Activated CD4-positive, alpha-beta memory T cell treated with anti-CD3 and anti-CD28 coated beads, Interleukin-2, amount 10 ng/mL, durations not matched to agents 7 days and 5 days (primary cell): ENCODE measurements at places on chromosomes 1 and 21.
A peak's percentile ranks its signal among the peaks of the same experiment; 100 is the strongest.

DNA sequence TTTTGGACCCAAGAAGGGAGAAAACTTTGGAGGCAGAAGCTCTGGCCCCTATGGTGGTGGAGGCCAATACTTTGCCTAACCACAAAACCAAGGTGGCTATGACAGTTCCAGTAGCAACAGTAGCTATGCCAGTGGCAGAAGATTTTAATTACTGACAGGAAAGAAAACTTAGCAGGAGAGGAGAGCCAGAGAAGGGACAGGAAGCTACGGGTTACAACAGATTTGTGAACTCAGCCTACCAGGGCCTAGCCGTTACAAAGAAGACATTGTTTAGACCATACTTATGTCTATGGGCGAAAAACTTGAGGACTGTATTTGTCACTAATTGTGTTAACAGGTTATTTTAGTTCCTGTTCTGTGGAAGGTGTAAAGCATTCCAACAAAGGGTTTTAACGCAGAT, 10.4 kb upstream of the ACOT11 start:
- no peak overlapping the region for H3K27ac ChIP-seq
- H3K27me3 ChIP-seq, result peaks cover 25% of the 10 kb centered on the region
- H3K36me3 ChIP-seq, result no peaks in the 10 kb centered on the region
- no peak overlapping the region for H3K4me3 ChIP-seq
- DNase-seq, result no peak

DNA sequence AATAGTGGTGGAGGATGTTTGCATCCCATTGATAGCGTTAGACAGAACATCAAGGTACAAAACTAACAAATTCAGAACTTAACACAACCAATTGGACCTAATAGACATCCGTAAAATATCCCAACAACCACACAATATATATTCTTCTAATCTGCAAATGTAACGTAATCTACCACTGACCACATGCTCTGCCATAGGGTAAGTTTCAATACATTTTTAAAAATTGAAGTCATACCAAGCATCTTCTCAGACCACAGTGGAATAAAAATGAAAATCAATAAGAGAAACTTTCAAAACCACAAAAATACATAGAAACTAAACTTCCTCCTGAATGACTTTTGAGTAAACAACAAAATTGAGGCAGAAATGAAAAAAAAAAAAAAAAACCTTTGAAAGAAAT, 1087.5 kb downstream of the KCNT2 start:
- H3K4me3 ChIP-seq, result no peak overlapping the region
- no peaks in the 10 kb centered on the region for H3K27me3 ChIP-seq

- H3K4me3 ChIP-seq, result no peak overlapping the region
- H3K27me3 ChIP-seq, result peaks cover 2% of the 10 kb centered on the region
- no peak overlapping the region for H3K27ac ChIP-seq
- DNase-seq, result no peak
Observed at GRCh38 chr1:91582431-91582921, 81.8 kb downstream of the CDC7 start.

DNA sequence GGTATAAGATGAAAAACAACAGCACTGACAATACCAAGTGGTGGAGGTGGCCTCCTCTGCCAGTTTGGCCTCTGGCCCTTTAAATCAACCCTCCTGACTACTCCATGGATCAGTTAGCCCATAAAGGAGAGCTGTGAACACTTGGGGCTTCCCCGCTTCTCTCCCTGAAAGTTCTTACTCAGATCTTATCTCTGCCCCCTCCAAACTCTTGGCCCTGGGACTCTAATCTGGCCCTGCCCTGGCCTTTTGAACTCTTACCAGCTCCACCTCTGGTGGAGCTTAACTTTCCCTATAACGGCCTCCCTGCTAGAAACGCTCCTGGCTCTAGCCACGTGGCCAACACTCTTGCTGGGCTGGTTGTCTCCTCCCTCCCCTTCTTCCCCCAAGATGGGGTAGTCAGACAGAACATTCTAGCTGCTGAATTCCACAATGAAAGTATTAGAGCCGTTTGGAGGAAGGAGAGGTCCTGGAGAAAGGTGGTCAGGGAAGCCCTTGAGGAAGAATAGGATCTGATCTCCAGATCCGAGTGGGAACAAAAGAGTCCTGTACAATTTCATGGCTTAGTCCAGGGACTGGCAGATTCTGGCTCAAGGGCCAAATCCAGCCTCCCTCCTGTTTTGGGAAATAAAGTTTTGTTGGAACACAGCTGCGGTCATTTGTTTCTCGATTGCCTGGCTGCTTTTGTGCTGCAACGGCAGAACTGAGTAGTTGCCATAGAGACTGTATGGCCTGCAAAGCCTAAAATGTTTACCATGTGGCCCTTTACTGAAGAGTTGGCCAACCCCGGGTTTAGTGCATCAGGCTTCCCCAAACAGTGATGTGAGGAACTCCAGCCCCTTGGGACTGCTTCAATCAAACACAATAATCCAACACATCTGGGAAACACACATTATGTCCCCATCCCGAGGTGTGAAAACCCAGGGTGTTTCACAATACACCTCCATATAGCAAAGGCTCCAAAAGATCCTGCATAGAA, 9.5 kb upstream of the PIGR start:
- peaks cover 15% of the 10 kb centered on the region for H3K4me1 ChIP-seq
- no peaks in the 10 kb centered on the region for H3K27me3 ChIP-seq
- no peak for DNase-seq
- no peak overlapping the region for H3K4me3 ChIP-seq

DNA sequence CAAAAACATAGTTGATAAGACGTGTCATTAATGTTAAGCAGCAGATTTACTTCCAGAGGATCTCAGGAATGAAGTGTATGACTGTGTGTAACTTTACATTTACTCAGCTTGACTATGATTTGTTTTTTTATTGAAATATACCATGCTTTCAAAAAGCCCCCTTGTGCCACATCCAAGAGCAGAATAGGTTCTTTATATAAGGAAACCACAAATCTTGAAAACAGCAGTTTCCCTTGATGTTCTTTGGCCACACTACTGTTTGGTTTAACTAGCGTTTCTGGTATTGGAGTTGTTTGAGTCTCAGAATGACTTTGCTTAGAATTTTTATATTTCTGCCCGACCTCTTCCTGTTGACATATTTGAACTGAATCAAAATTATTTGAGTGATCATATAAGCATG, 25.0 kb downstream of the LRRC8C start:
- H3K4me1 ChIP-seq, result peaks cover 88% of the 10 kb centered on the region
- H3K4me3 ChIP-seq, result peak overlapping the region; percentile 15
- peaks cover 55% of the 10 kb centered on the region for H3K36me3 ChIP-seq
- H3K27me3 ChIP-seq, result no peaks in the 10 kb centered on the region

DNA sequence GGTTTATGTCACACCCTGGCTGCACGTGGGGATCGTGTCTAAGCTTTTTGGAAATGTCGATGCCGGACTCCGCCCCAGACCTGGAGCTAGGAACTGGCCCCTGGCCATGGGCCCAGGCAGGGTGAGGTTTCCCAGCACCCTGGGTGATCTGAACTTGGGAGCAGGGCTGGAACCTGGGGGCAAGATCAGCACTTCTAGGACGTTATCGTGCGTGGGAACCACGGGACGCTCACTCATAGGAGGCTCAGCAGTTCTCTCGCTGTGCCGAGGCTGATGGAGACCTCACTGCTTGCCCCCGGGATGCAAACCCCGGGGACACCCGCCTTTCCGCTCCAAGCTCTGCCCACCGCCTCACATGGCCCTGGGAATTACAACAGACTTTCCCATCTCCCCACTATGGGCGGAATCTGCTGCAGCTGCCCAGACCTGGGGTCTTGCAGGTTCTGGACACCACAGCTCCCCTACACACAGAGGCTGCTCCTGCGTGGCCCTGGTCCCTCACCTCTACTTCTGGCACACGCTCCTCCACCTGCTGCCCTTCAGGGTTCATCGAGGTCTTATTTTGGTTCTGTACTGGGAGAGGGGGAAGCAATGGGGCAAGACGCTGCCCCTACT, 35.9 kb downstream of the COL18A1 start:
- peaks cover 12% of the 10 kb centered on the region for H3K27me3 ChIP-seq
- H3K36me3 ChIP-seq, result no peaks in the 10 kb centered on the region

DNA sequence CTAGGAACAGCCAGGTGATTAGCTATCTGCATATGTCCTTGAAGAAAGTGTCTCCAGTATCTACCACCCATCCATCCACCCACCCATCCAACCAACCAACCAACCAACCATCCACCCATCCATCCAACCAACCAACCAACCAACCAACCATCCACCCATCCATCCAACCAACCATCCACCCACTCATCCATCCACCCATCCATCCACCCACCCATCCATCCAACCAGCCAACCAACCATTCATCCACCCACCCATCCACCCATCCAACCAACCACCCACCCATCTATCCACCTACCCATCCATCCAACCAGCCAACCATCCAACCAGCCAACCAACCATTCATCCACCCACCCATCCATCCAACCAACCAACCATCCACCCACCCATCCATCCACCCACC, 12.1 kb downstream of the C21orf58 start:
- no peaks in the 10 kb centered on the region for H3K27me3 ChIP-seq
- H3K27ac ChIP-seq, result no peak overlapping the region
- H3K4me1 ChIP-seq, result peaks cover 5% of the 10 kb centered on the region
- H3K36me3 ChIP-seq, result peaks cover 42% of the 10 kb centered on the region

DNA sequence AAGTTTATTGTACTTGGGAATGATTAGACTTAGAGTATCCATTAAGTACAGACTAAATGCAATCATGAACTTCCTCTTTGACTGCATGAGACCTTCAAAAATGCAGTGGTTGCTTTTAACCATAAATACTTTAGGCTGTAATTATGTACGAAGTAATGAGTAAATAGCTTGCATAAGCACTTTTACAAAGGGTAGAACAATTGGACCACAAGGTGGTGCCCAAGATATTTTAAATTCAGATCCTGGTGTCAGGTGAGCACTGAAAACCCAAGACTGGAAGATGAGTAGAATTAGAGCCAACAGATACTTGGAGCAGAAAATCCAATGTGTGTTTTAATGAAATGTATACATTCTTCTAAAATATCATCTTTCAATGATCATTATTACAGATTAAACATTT, 43.4 kb upstream of the RHOU start:
- no peaks in the 10 kb centered on the region for H3K36me3 ChIP-seq
- H3K4me1 ChIP-seq, result peaks cover 10% of the 10 kb centered on the region
- H3K27me3 ChIP-seq, result peaks cover 28% of the 10 kb centered on the region
- H3K27ac ChIP-seq, result no peak overlapping the region
- H3K4me3 ChIP-seq, result no peak overlapping the region
- no peak for DNase-seq

DNA sequence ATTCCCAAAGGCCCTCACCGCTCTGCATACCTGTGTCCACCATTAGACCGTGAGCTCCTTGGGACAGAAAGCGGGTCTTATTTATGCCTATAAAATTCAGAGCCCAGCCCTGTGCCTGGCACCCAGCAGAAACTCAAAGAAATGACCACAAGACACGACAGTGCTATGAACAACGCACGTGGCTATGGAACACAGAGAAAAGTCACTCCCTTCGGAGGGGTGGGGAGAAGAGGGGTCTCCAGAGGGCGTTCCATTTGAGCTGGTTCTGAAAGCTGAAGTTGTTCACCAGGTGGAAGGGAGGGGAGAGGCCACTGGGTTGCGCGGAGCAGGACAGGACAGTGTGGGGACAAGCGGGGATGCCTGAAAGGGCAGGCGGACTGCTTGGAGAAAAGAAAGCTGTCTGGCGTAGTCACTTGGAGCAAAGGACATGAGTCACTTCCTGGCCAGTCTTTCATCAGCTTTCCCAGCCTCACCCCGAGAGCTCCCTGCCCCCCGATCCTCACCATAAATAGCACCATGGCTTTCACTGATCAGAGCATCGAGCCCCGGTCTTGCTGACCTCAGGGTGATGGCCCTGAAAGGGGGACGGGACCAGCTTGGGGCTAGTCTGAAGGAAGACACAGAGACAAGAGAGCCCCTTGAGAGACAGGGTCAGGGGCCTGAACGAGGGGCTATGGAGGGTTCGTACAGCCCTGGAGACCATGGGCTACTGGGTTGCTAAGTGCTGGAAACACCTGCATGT, 28.5 kb downstream of the ECE1 start:
- no peaks in the 10 kb centered on the region for H3K27me3 ChIP-seq
- H3K4me1 ChIP-seq, result peaks cover 64% of the 10 kb centered on the region
- H3K27ac ChIP-seq, result peak overlapping the region; percentile 78
- H3K4me3 ChIP-seq, result no peak overlapping the region

DNA sequence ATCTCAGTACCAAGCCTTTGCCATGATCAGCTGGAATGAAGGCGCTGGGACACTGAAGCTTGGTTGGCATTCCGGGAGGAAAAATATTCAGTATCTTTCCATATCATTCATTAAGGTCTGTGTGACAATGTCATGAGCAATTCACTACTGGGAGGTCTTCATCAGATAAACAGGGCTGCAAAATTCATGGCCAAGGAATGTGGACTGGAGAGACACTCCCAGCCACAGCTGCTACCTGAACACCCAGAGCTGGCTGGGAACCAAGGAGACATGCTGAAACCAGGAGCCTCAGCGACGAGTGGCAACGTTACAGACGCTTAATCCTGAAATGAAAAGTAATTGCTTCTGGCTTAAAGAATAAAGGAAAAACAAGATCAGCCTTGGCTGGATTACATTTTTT, 30.6 kb upstream of the DDAH1 start:
- H3K27ac ChIP-seq, result no peak overlapping the region
- DNase-seq, result no peak
- no peaks in the 10 kb centered on the region for H3K27me3 ChIP-seq
- no peaks in the 10 kb centered on the region for H3K4me1 ChIP-seq
- H3K36me3 ChIP-seq, result no peaks in the 10 kb centered on the region

- H3K27me3 ChIP-seq, result peaks cover 7% of the 10 kb centered on the region
- no peak overlapping the region for H3K27ac ChIP-seq
- no peak for DNase-seq
- H3K4me1 ChIP-seq, result no peaks in the 10 kb centered on the region
- H3K4me3 ChIP-seq, result no peak overlapping the region
Observed at GRCh38 chr1:204033306-204033705, 39.6 kb upstream of the SOX13 start.

- no peaks in the 10 kb centered on the region for H3K4me1 ChIP-seq
- no peak overlapping the region for H3K27ac ChIP-seq
- DNase-seq, result no peak
- no peaks in the 10 kb centered on the region for H3K36me3 ChIP-seq
- H3K4me3 ChIP-seq, result no peak overlapping the region
Observed at GRCh38 chr1:5432436-5432835, 559.8 kb downstream of the NPHP4 start.

DNA sequence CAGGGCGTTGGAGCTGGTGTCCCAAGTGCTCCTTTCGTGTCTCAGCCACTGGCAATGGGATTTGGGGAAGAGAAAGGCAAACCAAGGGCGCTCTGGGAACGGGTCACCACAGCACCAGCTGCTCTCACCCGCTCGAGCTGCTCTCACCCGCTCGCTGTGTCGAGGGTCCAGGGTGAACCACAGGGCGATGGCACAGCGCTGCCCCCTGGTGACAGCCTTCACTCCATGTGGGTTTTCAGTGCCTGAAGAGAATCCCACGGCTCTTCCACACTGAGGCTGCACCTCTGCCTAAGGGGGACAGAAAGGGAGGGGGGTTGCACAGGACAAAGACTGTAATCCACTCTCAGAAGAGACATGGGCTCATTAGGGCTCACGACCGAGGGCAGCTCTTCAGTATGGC, 7.1 kb upstream of the CLDN19 start:
- no peak overlapping the region for H3K27ac ChIP-seq
- H3K4me3 ChIP-seq, result no peak overlapping the region
- peaks cover 32% of the 10 kb centered on the region for H3K36me3 ChIP-seq
- DNase-seq, result peak; percentile 32

- H3K27ac ChIP-seq, result no peak overlapping the region
- no peak for DNase-seq
- no peak overlapping the region for H3K4me3 ChIP-seq
- no peaks in the 10 kb centered on the region for H3K36me3 ChIP-seq
Observed at GRCh38 chr1:107691540-107691939, 273.4 kb downstream of the VAV3 start.
